Bronchial smooth muscle cell (primary cell): ENCODE measurements at places on chromosomes 1 and 21. TPM values are rescaled to one million over a fixed set of nuclear protein-coding genes. Genes with fewer than 3 reads are reported as not detected.

Gene HSD3B1
- 0.16 TPM in 1 of 2 replicates, not detected in the other for total RNA-seq

Gene PAX7
- total RNA-seq: not detected in 2 replicates

Gene IFI44
- total RNA-seq: 18.4 and 28.0 TPM in 2 replicates

Gene AIRE
- total RNA-seq: not detected in 2 replicates

Gene MROH9
- total RNA-seq: 0.09 TPM in 1 of 2 replicates, not detected in the other

Gene TMEM82
- not detected in 2 replicates for total RNA-seq

Gene OR2T2
- total RNA-seq: not detected in 2 replicates

Gene PROX1
- total RNA-seq: under 0.01 and 0.26 TPM in 2 replicates

Gene IL23R
- total RNA-seq: not detected in 2 replicates

Gene KAZN
- total RNA-seq: 3.8 and 5.8 TPM in 2 replicates

Gene GREM2
- total RNA-seq: 0.09 and 0.63 TPM in 2 replicates

Gene TNFRSF14
- total RNA-seq: 21.3 and 33.7 TPM in 2 replicates

Gene C1orf116
- total RNA-seq: under 0.01 TPM in 2 replicates

Gene CYP4Z1
- not detected in 2 replicates for total RNA-seq

Gene SLC30A10
- 0.32 TPM in 1 of 2 replicates, not detected in the other for total RNA-seq
